ENCODE measurements at places on chromosomes 13 and 19.

- no peak for DNase-seq
Measured at GRCh38 chr19:32032561-32032960, 312.8 kb upstream of the ZNF507 start.

DNA sequence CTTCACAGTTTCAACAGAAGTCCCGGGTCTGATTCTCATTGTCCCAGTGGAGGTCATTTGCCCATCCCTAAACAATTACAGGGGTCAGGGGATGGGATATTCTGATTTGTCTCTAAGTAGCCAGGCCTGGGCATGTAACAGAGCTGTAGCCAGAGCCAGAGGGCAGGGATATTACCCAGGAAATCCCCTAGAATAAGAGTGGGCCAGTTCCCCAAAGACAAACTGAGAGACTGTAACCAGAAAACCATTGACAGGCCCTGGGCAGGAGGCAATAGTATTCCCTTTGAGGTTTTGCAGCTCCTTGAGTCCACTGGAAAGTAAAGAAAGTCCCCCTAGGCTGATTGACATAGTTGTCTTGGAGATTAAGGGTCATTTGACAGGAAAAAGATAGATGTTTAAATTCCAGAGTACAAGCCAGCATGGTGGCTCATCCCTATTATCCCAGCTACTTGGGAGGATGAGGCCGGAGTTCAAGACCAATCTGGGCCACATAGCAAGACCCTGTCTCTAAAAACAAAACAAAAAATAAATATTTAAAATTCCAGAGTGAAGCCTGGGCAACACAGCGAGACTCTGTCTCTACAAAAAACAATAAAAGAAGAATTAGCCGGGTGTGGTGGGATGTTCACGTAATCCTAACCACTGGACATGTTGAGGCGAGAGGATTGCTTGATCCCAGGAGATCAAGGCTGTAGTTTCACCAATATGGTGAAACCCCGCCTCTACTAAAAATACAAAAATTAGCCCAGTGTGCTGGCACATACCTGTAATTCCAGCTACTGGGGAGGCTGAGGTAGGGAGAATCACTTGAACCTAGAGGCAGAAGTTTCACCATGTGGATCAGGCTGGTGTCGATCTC lies 1.9 kb upstream of the SDHAF1 start:
- no peak for DNase-seq

- DNase-seq, result peak; percentile 96
Measured at GRCh38 chr19:8342684-8343482, at the start of gene KANK3. Gene KANK3 (minus strand): TSS chr19:8343262. CDS start chr19:8337828, 5,434 bp downstream.

DNA sequence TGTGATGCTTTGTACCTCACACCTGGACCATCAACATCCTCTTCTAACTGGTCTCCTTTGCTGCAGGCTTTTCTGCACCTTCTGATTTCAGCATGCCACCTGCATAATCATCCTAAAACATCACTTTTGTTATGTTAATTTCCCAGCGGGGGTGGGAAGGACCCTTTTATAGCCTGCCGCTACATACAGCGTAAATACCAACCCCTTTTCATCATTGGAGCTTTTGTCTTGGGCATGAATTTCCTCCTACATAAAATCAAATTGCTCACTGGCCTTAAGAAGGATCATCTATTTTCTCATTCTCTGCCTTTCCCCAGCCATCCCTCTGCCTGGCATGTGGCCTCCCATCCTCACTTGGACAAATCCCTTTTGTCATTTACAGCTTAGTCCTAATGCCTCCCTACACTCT lies 124.7 kb downstream of the RBM26 start:
- no peak for DNase-seq

DNA sequence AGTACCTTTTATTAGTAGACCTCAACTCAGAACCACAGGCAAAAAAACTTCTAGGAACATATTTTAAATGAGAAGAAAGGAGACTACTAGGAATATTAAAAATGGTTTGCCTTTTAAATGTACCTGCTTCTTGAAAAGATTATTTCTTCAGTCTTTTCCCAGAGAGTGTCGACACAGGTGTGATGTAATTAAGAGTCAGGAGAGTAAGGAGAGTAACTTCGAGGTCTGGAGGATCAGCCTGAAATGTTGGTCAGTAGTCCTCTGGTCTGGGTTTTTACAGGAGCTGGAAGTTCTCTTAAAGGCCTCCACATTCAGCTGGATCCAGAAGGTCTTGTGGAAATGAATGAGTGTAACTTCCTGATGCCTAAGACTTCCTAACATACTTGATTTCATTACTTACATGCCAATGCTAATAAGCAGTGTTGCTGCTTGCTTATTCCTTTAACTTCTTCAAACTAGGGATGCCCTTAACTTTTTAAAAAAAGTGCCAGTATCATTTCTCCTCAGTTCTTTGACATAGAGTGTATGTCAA lies at the start of gene KCTD4:
TSS of gene KCTD4 (minus strand) at position 345 of the 532 bp plus-strand sequence. CDS start 6,478 bp downstream, outside the sequence.
- DNase-seq, result no peak

GRCh38 chr19:44875666-44876451 lies 15.2 kb upstream of the TOMM40 start:
- no peak for DNase-seq

DNA sequence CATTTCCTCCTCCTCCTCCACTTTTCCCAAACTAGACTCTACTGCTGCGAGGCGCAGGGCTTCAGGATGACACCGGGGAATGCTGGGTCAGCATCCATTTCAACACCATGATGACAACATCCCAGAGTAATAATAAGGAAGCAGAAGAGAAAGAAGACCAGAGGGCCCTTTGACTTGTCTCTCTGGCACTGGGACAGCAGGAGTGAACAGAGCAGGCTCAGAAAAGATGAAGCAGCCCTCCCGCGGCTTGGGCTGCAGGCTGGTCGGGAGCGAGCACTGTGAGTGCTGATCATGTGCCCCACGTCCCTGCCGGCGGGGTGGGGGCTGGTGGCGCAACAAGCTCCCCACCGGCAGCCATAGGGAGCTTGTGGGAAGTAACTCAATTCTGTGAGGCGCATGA lies 30.5 kb downstream of the RANBP3 start:
- no peak for DNase-seq

DNA sequence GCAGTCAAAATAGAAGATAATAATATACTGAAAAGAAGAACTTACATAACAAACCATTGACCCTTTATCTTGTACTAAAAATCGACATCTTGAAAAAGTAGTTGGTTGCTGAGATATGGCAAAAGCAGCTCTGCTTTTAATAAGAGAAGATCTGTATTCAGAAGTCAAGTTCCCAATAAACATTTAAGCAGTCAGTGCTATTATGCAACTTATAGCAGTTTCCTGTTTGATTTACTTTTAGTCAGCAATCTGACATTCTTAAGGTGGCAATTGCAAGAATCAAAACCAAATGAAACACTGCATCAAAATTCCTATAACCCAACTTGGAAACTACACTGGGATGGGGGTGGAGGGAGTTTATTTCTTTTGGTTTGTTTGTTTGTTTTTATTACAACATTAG lies 165.5 kb downstream of the TBC1D4 start:
- no peak for DNase-seq

GRCh38 chr19:44817725-44818465 lies 9.0 kb downstream of the BCAM start:
- DNase-seq, result no peak

Measured in stimulated activated CD8-positive, alpha-beta memory T cell treated with anti-CD3 and anti-CD28 coated beads, Interleukin-4, amount 100 ng/mL, for 48 hours (primary cell).